ENCODE measurements at places on chromosomes 7 and 10.

DNA sequence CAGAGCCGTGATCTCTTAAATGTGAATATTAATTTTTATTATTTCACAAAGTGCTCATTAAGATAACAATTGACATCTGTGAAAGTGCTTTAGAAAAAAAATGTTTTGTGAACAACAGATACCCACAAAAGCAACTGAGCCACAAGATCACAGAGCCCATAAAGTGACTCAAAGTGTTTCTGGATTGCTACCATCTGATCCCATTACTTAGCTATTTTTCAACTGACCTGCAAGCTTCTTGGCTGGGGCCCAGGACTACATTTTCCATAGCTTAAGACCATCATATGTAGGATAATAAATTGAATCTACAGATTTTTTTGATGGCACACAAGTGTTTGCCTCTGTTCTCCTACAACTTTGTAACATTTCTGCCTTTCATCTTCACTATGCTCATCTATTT is 674.4 kb downstream of the PHTF2 start:
- DNase-seq: no peak

GRCh38 chr10:76244061-76244686 is 812.8 kb downstream of the LRMDA start:
- DNase-seq: no peak

DNA sequence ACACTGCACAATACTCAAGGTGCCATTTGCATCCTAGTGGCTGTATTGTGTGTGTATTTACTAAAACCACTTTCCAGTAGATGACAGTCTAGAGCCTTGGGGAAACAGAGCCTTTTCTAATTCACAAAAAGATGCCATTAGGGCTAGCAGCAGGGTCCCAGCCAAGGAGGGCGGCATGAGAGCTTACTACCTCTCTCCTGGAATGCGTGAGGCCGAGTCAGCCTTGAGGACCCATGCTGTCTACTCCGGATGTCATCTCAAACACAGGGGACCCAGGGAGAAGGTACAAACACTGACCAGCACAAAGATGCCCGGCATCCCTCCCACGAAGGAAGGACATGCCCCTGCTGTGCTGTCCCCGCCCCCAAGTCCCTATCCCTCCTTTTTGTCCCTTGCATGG is 65.5 kb downstream of the CYCS start:
- DNase-seq: no peak

DNA sequence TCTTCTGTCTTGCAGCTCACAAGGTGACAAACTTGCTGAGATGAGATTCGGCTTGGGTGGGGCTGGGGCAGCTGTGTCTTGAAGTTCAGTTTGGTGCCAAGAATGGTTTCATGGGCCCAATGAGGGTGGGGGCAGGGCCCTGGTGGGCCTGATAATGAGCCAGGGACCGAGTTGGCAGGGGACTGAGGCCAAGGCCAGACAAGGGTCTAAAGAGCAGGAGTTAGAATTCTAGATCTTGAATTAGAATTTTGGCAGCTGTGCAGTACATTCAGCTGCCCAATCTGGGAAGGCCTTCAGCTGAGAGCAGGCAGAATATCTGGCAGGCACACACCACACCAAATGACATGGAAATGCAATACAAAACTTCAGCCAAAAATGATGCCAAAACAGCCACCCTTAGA is 1.5 kb upstream of the JAZF1 start:
- no peak for DNase-seq

DNA sequence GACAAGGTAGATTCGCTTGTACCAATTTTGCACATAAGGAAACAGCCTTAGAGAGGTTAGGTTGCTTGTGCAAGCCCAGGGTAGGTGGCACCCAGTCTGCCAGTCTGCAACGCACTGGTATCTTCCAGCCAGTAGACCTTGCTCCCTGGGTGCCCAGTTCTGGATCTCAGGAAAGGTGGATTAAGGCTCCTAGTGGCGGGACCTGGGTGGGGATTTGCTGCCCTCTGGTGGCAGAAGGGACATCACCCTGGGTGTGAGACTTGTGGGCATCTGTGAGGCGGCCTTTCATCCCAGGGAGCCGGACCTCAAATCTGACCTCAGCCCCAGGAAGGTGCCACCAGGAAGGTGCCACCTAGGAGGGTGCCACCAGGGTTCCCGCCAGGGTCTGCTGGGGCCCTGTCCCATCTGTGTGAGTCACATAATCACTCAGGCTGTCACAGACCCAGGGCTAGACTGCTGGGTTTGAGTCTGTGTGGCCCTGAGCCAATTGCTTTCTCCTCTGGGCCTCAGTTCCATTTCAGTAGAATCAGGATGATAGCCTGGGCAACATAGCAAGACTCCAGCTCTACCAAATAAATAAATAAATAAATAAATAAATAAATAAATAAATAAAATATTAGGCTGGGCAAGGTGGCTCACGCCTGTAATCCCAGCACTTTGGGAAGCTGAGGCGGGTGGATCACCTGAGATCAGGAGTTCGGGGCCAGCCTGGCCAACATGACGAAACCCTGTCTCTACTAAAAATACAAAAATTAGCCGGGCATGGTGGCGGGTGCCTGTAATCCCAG is 5.3 kb upstream of the PRKRIP1 start:
- DNase-seq: no peak

GRCh38 chr7:99325001-99325493 is 651 bp upstream of the ARPC1A start:
- DNase-seq: no peak

DNA sequence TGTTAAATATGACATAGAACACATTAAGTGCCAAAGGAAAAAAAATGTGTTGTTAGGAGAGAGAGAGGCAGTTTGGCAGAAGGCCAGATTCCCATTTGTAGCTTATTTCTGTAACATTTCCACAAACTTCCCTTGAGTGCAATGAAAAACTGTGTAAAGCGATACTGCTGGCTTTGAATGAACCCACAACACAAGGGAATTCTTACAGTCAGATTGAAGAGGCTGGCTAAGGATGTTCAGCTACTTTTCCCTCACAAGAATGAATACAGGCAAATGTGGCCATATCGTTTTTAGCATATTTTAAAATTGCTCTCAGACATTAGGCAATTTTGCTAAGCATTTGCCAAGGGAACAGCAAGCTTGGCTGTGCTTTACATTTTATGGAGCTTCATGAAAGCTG is 614.1 kb upstream of the FZD8 start:
- DNase-seq: no peak

DNA sequence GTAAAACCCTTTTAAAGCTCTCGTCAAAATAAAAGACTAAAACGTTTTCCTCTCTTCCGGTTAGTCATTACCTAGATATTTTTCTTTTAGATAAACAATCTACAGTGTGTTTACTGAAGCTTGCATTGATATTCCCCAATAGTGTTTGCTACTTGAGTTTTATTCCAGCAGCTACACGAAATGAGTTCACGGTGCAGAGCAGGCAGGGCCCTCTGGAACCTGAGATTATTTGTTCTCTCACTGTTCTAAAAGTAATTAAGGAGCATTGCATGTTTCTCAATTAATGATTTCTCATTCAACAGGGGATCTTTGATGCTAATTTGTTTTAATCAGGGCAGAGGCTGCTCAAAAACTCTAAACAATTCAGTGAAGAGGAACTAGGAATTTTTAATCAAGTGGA is 319.7 kb downstream of the GFRA1 start:
- DNase-seq: no peak

DNA sequence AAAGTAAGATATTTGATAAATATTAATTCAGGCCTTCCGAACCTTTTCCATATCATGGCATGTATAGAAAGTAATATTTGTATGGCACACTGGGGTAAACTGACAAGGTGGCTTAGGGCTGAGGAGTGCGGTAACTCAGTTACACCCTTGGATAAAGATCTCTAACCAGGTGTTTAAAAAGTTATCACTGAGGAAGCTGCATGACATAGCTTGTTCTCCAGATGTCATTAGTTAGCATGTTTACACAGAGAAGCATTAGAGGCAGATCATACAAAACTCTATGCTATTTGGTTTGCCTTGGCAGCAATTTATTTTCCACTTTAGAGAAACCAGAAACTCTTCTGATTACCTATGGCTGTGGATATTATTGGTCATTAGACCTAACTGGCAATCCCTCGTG is 118.2 kb downstream of the ST7 start:
- peak; percentile 42 for DNase-seq

GRCh38 chr7:28406192-28406591 is 6.1 kb upstream of the CREB5 start:
- DNase-seq: no peak

- no peak for DNase-seq
These were observed 10.6 kb downstream of the LRRC20 start for GRCh38 chr10:70371846-70372245.

All from thymus (tissue), 14 donors.